ENCODE measurements at places on chromosomes 12 and 14.

DNA sequence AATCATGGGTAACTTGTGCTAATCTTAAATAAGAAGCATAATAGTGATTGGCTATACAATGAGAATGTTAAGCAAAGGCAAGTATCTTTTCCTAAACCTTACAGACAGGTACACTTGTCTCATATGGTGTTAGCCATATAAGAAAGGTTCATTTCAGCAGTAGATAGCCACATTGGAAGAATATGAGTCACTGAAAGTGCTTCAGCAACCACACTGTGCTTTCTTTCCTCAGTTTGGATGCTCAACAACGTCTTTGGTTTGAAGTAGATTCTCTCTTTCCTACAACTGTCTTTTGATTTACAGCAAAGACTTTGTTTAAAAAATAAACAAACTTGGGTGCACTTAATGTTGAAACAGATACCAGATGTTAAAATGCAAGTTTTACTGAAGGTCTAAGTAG is 8.9 kb downstream of the DDHD1 start:
- DNase-seq = no peak

- DNase-seq = no peak
Observed at GRCh38 chr12:68042212-68042699, 53.0 kb downstream of the IFNG-AS1 start.

DNA sequence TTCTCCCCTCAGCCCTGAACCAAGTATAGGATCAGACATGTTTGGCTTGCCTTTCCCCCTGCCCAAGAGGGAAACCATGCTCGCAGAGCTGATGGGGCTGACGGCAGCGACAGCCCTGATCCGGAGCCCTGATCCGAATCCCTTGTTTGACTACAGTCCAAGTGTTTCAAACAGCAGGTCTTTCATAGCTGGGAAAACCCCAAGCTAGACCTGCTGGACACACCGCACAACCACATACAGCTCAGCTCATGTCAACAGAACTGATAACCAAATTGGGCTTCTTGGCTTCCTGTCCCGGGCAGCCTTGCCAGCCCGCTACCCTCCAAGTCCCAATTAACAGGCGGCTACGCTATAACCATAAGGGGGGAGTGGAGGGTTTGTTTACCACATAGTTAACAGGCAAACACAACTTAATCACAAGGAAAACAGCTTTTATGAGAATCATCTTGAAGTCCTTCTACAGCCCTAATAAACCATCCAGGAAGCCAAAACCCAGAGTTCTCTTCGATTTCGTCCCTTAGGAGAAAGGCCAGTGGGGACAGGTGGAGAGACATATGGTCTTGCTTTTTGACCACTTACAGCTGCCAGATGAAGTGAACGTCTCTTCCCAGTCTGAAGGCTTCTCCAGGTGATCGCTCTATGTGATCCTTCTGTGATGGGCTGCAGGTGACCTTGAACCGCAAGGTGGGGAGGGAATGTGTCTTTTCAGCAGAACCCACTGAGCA is 64.5 kb upstream of the MANSC4 start:
- no peak for DNase-seq

- DNase-seq = no peak
Observed at GRCh38 chr12:52534482-52534881, 14.3 kb upstream of the KRT5 start.

GRCh38 chr12:54378796-54379397 is 5.6 kb downstream of the ZNF385A start:
- DNase-seq = no peak

GRCh38 chr12:27623645-27624044 is 72.6 kb upstream of the REP15 start:
- DNase-seq = no peak

DNA sequence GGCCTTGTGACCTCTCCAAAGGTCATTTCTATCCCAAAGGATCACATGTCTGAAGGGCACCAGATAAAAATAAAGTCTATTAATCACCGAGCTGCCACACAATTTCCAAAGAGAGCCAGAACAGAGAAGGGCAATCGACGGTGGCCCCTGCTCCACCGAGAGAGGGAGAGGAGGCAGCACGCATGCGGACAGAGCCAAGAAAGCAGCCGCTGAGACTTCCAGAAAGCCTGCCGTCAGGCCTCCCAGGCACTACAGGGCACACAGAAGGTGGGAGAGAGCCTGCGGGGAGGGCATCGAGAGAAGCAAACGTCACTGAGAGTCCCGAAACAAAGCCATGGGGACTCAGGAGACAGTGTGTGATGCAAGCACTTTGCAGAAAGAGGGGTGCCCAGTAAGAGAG is 182.0 kb downstream of the DPF3 start:
- DNase-seq = no peak

- no peak for DNase-seq
Observed at GRCh38 chr14:95238487-95239298, 81.0 kb downstream of the CLMN start.

- DNase-seq = no peak
Observed at GRCh38 chr14:30596935-30597334, 25.2 kb upstream of the SCFD1 start.

DNA sequence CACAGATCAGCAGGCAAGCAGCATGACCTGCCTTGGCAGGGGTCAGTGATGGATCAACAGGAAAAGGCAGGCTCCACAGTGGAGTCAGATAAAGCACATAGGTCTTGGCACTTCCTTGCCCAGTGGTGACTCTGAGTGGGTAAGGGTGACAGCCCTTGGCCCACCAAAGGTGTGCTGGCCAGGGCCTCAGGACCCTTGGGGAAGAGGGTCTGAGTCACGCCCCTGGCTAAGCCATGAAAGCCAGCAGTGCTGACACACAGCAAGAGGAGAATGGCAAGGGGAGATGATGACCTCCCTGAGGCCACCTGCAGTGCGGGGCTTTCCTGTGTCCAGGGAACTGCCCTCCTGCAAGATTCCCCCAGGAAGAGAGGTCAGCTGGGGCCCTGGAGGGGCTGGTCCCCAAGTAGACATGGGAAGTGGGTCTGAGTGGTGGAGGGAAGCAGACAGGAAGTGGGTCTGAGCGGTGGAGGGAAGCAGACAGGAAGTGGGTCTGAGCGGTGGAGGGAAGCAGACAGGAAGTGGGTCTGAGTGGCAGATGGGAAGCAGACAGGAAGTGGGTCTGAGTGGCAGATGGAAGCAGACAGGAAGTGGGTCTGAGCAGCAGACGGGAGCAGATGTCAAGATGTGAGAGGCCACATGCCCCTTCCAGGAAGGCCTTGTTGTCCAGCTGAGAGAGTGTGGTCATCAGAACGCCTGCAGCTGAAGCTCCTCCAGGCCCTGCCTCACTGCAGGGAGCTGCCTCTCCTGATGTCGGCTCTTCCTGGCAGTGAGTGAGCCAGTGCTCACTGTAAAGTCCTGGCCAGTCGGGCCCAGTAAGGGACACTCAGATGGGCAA is 34.8 kb downstream of the DIO3 start:
- DNase-seq = no peak

GRCh38 chr12:70513426-70513825 is 123.8 kb downstream of the PTPRB start:
- no peak for DNase-seq

- DNase-seq = no peak
Observed at GRCh38 chr12:73984552-73984951, 553.1 kb upstream of the ATXN7L3B start.

DNA sequence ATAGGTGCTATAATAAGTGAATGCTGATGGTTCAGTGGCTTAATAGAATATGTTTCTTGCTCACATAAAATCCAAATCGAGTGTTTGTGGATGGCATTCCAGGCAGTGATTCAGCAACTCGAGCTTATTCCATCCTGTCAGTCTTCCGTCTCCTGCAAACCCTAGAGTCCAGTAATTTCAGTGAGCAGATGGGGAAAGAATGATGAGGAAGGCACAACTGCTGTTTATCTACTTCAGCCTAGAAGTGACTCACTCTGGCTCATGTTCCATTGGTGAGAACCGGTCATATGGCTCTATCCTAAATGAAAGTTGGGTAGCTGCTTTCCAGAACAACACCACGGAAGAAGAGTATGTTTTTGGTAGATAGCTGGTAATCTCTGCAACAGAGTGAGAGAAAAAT is 421.8 kb upstream of the PDE3A start:
- no peak for DNase-seq

DNA sequence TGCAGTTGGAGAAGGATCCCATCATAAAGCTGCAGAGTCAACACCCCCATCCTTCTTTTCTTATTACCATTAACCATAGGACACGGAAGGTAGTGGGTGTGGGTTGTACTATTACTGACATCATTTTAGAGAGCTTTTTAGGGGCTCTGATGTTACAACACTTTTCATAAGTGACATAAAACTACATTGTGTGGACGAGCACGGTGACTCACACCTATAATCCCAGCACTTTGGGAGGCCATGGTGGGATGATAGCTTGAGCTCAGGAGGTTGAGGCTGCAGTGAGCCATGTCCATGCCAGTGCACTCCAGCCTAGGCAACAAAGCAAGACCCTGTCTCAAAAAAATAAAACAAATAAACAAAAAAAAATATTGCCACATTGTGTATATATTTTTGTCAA is 167.1 kb downstream of the DUSP6 start:
- no peak for DNase-seq

DNA sequence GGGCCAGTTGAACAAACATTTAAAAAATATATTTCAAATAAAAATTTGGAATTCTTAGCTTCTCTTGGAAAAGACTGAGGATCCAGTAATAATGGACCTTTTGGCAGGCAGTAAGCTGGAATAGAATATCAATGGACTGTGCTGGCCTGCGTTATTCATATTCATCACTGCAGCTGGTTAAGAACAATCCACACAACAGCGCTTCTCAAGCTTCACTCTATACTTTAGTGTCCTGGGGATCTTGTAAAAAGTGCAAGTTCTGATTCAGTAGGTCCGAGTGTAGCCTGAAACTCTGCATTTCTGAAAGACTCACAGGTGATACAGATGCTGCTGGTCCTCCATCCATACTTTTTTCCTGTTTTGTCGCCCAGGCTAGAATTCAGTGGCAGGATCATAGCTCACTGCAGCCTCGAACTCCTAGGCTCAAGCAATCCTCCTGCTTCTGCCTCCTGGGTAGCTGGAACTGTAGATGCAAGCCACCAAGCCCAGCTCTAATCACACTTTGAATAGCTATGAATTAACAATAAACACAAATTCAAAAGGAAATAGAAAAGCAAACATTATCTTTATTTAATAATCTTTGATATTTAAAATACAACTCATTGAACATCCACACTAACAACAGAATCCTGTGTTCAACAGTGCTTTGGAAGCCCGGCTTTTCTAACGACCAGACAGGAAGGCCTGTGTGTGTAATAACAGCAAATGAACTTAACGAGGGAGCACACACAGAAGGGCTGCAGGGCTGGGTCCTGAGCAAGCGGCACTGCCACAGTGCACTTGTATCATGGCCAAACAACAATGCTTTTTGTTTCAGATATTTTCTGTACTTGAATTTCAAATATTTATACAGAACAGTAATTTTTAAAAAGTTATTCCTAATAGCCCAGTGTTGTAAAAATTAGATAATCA is 18.4 kb upstream of the TRIP11 start:
- DNase-seq = no peak

GRCh38 chr12:109619002-109619604 is 45.5 kb downstream of the MVK start:
- DNase-seq = no peak

DNA sequence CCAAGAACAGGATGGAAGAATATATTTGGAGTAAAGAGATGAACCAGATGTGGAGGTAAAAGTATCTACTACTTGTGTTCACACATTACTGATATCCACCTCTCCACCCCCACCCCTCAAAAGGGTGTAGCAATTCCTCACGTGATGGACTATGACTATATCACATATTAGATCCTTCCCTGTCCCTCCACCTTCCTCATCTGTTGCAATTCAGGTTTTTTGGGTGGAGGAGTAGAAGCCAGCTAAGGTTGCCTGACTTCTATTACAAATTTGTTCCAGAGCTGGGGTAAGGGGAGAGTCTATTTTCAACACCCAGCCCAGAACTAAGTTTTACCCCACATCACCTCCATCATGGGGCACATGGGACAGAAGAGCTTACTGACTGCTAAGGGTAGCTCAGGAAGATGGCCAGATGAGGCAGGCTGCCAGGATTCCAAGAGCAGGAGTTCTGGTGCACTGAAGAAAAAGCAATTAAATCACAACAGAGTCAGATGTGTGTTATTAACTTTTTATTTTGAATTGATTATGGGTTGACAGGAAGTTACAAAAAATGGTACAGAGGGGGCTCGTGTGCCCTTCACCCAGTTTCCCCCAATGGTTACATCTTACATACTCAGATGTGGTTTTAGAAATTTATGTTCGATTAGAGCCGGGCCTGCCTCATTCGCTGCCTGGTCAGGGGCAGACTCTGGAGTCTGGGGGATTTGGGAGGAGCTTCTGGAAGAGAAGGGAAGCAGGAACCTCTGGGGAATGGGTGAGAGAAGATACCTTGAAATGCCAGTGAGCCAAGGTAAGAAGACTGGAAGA is 2.1 kb downstream of the RNASE13 start:
- no peak for DNase-seq

- DNase-seq = no peak
Observed at GRCh38 chr12:114404926-114405518, 922 bp downstream of the TBX5 start.

DNA sequence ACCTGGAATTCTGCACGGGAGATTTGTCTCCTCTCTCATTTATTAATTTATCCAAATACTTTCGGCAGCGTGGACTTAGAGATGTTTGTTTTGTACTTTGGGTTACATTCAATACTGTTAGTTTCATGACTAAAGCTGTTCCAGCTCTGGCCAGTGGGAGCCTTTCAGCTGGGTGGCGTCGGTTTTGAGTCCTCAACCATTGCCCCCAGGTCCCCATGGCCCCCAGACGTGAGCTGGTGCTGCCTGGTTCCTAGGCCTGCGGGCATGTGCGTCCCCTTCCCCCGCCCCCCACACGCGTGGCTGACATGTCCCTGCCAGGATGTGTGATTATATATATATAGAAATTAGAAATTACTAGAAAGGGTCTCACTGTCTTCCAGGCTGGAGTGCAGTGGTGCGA is 48.2 kb downstream of the KIF26A start:
- DNase-seq = no peak

- no peak for DNase-seq
Observed at GRCh38 chr12:99131751-99132199, 486.7 kb downstream of the APAF1 start.

DNA sequence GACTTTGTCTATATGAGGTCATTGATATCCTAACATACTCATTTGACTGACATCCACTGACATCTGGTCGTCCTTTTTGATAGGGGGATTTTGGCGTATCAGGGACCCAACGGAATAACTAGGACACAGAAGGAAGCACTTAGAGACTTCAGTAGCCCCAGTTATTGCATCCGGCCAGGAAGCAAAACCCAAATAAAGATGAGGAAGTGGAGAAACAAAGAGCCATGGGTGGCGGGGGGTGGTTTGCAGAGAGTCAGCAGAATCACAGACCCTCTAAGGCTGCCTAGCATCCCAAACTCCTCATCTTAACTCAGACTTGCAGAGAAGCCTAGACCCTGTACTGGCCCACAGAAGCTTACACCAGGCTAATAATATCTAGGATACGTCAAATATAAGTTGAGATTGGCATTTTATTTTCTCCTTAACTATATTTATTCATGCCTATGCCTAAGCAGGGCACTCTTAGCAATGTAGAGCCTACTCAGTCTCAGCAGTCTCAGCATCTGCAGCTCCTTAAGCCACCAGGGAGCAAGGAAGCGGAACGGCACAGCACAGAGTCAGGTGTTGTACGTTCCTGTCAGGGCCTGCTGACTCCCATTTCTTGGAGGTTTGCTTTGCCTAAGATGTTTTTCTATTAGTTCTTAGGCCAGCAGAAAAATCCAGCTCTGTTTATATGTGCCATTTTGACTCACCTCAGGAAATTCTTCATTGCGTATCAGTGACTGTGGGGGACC is 45.1 kb downstream of the KCNA1 start:
- no peak for DNase-seq

Data from ascending aorta (tissue), 2 donors.